GM12864 (cell line): ENCODE measurements at places on chromosomes 13 and 19.
A peak's percentile ranks its signal among the peaks of the same experiment; 100 is the strongest.

GRCh38 chr13:48505597-48506091 is 27.2 kb downstream of the RCBTB2 start:
- peak; percentile 96 for DNase-seq

- DNase-seq, result no peak
Measured at GRCh38 chr19:1222394-1222793, 15.4 kb downstream of the CBARP start.

- DNase-seq, result no peak
Measured at GRCh38 chr19:38805180-38805579, 7.6 kb downstream of the LGALS4 start.

- no peak for DNase-seq
Measured at GRCh38 chr13:97233499-97233898, 11.4 kb downstream of the MBNL2 start.

GRCh38 chr13:100541897-100542825 is 46.4 kb downstream of the GGACT start:
- no peak for DNase-seq

- DNase-seq, result no peak
Measured at GRCh38 chr19:6020166-6020882, 42.4 kb upstream of the RANBP3 start.

GRCh38 chr13:112931028-112931934 is 37.7 kb upstream of the MCF2L start:
- no peak for DNase-seq

- no peak for DNase-seq
Measured at GRCh38 chr13:52047463-52047862, 23.0 kb downstream of the UTP14C start.

- no peak for DNase-seq
Measured at GRCh38 chr13:44394658-44395057, 21.0 kb downstream of the SERP2 start.

DNA sequence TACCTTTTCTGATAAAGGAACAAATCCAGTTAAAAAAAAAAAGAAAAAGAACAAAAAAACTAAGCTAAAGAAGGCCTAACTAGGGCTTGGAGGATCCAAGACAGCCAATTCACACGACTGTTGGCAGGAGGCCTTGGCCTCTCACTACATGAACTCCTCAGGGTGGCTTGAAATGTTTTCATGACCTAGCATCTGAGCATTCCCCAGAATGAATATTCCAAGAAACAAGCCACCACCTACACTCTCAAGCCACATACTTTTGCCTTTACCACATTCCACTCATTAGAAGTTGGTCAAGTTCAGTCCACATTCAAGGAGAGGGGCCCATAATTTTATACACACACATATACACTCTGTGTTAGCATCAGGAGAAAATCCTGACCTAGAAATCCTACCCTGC is 97.6 kb upstream of the SIAH3 start:
- DNase-seq, result no peak

- DNase-seq, result no peak
Measured at GRCh38 chr19:7911508-7912143, 3.0 kb upstream of the TGFBR3L start.

DNA sequence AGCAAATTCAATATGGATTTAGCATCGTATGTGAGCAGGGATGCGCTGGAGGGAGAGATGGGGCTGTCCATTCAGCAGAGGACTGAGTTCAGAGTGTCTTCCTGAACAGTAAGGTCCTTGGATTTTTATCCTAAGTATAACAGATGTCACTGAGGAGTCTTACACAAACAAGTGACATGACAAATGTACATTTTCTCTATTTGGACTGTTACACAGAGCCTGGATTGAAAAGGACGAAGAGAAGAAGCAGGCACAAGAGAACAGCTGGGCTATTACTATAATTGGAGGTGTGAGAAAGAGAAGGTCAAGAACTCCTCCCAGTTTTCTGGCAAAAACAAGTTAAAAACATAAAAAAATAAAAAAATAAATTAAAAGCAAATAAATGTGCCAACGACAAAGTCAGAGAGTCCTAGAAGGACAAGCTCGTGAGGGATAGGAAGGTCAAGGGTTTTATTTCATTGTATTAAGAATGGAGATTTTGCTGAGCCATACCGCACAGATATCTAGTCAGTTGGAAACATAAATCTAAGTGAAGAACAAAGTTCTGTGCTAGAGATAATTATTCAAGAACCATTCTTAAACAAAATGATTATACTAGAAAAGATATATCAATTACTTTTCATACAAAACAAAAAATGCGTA is 1186.3 kb downstream of the EFNB2 start:
- no peak for DNase-seq

- DNase-seq, result no peak
Measured at GRCh38 chr19:1082165-1082927, 12.8 kb downstream of the POLR2E start.

DNA sequence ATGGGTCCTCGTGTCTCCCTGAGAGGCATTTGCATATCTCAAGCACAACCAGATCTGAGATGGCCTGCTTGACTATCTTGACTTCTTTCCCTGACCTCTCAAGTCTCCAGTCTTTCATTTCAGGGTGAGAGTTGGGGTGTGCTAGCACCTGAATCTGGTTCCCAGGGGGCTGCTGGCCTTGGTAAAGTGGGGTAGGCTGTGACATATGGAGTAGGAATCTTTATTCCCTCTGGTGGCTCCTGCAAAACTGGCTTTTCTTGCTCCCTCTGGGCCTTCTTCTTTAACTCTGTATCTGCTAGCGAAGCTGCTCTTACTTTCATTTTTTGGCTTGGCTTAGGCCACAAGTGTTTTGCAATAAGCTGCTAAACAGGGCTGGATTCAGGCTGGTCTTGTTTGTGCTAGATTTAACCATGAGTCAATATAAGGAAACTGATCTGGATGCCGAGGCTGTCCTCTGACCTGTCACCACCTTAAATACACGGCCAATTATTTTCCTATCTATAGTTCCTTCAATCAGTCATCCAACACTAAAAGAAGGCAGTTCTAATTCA is 42.3 kb downstream of the ZNF493 start:
- no peak for DNase-seq

DNA sequence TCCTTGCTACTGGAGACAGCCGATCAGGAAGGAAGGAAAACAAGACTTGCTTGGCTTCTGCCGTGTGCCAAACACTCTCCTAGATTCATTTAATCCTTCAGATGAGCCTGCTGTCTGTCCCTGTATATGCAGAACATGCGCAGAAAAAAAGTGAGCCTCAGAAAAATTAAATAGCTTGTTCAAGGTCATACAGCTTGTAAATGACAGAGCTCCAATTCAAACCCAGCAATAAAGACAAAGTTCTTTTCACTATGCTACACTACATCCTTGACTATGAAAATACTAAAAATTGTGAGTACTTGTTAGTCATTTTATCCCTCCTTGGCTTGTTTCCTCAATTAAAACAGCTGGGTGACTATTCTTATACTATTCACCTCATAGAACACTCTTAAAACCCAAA is 121.4 kb downstream of the KCNRG start:
- no peak for DNase-seq

- no peak for DNase-seq
Measured at GRCh38 chr19:41626278-41626677, 596 bp downstream of the CEACAM4 start.

- DNase-seq, result no peak
Measured at GRCh38 chr13:110341445-110342244, 34.6 kb downstream of the COL4A2 start.

DNA sequence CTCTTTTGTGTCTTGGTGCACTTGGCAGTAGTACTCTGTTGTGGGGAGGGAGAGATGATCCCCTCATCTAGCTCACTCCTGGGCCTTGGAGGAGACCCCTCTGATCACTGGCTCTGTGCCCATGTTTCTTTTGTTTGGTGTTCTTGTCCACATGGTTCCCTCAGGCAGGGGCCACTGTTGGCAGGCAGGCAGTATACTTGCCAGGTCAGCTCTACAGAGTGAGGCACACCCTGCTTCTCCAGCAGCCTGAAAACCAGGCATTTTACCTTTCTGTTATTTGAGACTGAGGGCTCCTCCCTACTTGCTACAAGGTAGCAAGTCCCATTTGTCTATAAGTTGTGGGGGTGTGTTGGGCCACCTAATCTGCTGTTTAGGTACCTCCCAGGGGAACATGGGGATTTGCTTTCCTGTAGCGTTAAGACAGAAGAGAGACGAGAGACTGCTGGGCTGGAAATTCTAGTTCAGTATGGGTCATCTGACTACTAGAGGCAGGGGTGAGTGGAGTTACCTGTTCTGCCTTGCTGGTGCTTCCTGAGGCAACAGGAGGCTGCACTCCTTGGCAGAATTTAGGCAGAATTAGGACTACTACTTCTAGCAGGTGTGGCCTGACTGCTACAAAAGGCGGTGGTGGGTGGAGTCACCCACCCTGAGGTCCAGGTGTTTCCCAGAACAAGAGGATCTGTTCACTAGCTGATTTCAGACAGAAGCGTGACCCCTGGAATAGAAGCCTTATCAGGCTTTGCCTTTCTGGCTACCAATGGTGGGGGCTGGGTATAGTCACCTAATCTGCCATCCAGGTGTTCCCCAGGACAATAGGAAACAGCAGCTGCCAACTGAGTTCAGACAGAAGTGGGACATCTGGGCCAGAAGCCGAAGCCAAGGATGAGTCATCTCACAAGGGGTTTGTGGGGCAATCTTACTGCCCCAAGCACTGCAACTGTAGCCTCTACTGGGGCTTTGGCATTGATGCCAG is 843.0 kb upstream of the ATXN8OS start:
- no peak for DNase-seq

DNA sequence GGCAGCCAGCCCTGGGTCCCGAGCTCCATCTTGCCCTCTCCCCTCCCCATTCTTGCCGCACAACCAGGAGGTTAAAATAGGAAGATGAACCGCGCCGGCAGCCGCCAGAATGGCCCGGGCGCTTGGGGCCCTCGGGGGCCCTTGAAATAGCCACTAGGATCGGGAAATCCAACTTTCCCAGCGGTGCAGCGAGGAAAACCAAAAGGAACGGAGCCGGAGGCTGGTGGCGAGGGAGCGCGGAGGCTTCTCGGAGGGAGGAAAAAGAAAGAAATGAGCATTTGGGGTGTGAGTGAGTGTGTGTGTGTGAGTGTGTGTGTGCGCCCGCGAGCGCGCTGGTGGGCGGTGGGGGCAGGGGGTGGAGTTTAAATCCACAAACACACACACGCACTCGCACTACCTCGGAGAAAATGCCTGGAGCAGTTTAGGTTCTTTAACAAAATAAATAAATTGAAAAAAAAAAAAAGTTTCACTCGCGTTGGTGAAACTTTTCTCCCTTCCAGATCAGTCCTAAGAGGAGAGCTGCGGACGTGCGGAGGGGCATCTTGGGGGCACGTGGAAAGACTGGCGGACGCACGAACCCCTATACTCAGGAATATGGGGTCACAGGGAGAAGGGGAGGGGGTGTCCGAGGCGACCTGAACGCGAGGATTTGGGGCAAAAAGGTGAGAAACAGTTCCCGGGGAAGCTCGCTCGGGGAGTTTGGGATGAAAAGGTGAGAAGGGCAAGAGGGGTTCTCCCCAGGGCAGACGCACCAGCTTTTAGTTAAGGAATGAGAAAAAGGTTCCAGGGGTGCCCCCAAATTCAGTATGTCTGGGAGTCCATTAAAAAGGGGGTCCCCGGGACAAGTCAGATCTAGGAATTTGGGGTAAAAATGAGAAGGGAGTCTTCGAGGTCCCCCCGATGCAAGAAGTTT is 1.3 kb downstream of the RFX2 start:
- DNase-seq, result no peak

GRCh38 chr13:29535663-29536655 is 59.5 kb downstream of the SLC7A1 start:
- DNase-seq, result no peak

GRCh38 chr13:42880056-42880605 is 98.7 kb downstream of the FAM216B start:
- no peak for DNase-seq

- no peak for DNase-seq
Measured at GRCh38 chr19:10018263-10018662, 5.0 kb downstream of the RDH8 start.

- no peak for DNase-seq
Measured at GRCh38 chr13:40235160-40235796, 431.2 kb downstream of the FOXO1 start.

GRCh38 chr13:42040730-42041010 is 7.8 kb upstream of the DGKH start:
- no peak for DNase-seq

DNA sequence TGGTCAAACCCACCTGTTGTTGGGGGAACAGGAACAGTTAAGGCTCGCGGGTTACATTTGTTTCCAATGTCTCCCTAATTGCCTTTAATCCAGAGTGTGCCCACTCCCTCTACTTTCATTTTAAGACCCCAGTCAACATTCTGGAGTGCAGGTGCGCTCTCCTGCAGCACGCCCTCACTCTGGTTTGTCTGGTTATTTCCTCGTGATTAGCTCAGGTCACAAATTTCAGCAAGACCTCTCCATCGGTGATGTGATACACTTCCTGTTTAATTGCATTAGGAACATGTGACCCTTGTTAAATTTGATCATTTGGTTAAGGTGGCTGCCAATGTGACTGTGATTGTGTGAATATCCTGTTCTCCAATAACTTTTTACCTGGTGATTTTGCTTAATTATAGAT is 53.0 kb downstream of the TEX29 start:
- DNase-seq, result no peak

- DNase-seq, result no peak
Measured at GRCh38 chr19:16612636-16613035, 15.4 kb downstream of the MED26 start.

DNA sequence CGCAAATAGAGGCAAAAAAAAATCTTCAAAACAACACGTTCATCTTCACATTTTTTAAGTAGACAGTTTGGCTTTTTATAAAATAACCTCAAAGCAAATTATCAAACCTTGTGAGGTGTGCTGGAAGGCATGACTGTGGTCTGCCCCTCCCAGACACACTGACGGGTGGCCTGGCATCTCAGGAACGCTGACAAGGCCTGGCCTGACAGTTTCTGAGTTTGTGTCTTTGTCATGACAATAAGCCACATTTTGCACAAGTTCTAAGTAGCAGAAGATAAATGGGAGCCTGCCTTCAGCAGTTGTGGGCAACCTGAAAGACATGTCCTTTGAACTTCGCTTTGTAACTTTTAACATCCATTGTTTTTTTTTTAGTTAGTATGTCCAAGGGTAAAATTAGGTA is 38.5 kb downstream of the SOX21 start:
- DNase-seq, result no peak

- DNase-seq, result no peak
Measured at GRCh38 chr13:80070024-80070703, 270.8 kb downstream of the SPRY2 start.

- DNase-seq, result no peak
Measured at GRCh38 chr13:78102741-78103140, 184.1 kb upstream of the EDNRB start.
